ENCODE measurements at places on chromosomes 7 and 10.

- DNase-seq, result no peak
Measured at GRCh38 chr7:25926451-25926850, 225.5 kb upstream of the NFE2L3 start.

DNA sequence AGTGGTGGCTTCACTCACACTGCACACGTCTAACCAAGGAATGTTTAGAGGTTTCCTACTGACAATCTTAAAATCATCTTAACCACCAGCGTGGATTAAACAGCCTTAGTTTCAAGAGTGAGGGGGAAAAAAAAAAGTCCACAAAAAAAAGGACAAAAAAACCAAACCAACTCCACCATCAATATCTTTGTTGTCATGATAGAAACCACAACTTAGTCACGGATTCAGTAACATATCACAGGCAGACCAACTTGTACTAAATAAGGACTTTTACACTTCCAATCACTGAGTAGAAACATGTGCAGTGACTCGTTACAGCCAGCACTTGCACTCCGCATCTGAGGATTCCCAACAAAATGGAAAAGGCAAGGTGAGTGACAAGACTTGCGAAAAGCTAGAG lies 46.5 kb downstream of the FAM171A1 start:
- no peak for DNase-seq

DNA sequence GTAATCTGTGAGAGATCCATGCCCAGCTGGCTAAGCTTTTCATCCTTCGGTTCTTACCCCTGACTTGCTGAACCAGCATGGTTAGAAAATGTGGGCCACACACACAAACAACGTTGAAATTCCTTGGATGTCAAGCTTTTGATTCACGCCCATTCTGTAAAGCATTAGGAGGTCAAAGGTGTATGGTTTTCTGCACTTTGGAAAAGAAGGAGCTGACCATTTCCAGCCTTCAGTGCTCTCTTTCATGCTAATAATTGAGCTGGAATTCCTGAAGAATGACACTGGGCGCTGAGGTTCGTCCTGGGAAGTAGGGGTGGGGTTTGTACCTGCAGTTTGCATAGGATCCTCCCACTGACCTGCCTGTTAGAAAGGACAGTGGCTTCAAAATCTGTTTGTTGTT lies 23.1 kb downstream of the KLF6 start:
- DNase-seq, result no peak

GRCh38 chr7:40015790-40016296 lies 65.8 kb downstream of the CDK13 start:
- DNase-seq, result no peak

- no peak for DNase-seq
Measured at GRCh38 chr10:100186253-100187212, 704 bp upstream of the ERLIN1 start.

DNA sequence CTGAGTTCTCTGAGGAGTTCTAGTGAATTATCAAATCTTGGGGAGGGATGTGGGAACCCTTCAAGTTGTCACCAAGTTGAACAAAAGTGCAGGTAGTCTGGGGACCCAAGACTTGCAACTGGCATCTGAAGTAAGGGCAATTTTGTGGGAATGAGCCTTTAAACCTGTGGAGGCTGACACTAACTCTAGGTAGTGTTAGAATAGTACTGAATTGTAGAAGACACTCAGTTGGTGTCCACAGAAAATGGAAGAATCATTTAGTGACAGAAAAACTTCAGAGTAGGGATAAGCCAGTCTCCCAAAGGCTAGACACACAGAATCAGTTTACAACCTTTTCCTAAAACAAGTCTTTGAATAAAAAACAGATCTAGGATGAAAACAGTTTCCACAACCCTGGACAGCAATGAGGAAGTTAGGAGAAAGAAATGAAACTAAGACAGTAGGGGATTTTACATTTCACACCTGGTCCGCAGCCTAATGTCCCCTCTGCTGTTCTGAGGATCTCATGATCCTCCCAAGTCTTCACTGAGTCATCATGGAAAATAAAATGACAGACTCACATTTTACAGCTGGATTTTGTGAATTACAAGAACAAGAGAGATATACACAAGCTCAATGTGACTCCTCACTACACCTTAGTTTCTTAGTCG lies 23.0 kb upstream of the ING3 start:
- no peak for DNase-seq

DNA sequence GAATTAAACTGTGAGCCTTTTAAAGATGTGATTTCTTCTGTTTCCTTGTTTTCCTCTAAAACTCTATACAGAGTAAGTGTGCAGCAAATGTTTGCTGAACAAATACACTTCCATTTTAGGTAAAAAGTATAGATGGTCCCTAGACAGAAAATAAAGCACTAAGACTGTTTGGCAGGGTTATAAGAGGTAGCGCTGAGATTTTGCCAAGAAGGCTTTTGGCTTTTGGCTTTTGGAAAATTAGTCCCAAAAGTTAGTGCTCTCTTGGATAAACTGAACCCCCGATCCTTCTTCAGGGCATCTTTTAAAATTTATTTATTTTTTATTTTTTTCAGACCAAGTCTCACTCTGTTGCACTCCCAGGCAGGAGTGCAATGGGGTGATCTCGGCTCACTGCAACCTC lies 175.7 kb upstream of the NRP1 start:
- no peak for DNase-seq

DNA sequence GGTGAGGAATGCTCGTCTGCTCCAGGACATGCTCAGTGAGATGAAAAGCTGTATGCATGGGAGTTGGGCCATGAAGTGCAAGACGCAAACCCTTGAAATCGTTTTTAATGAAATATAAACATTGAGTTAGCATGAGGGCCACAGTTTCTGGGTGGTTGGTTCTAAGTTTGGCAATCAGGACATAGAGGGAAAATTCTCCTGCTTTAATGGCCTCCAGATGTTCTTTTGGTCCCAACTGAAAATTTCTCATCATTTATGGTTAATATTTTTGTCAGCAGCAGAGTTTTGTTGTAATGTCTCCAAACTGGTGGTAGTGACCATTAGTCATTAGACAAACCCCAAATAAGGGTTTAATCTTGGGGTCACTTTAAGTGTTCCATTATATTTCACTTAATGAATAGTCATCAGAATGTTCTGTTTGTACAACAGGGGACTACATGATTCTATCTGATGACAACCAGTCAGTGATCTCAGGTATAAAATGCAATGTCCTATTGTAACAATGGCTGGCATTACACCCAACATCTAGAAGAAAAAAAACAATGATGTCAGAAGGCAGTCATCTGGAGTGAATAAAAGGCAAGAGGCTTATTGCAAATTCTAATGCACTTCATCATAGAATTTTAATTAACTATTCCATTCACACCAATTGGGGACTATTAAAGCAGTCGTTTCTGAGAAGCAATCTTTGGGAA lies 197.4 kb downstream of the JCAD start:
- peak; percentile 53 for DNase-seq

GRCh38 chr10:52004342-52004949 lies 305.1 kb upstream of the CSTF2T start:
- DNase-seq, result no peak

DNA sequence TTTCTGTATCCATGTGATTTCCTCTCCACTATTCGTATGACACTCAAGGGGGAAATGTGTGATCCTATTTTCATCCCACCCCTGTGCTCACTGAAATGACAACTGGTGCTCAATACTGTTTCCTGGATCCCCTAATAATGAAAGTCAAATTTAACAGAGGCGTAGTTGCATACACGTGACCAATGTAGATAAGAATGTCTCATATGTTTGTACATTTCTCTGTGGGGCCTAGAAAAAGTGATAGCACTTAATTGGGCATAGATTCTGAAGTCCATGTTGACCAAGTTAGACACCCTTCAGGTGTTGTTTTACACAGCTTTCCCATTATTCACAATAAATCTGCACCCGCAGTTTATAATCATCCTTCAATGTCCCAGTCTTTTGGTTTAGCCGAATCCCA lies 59.1 kb downstream of the JAZF1 start:
- no peak for DNase-seq

DNA sequence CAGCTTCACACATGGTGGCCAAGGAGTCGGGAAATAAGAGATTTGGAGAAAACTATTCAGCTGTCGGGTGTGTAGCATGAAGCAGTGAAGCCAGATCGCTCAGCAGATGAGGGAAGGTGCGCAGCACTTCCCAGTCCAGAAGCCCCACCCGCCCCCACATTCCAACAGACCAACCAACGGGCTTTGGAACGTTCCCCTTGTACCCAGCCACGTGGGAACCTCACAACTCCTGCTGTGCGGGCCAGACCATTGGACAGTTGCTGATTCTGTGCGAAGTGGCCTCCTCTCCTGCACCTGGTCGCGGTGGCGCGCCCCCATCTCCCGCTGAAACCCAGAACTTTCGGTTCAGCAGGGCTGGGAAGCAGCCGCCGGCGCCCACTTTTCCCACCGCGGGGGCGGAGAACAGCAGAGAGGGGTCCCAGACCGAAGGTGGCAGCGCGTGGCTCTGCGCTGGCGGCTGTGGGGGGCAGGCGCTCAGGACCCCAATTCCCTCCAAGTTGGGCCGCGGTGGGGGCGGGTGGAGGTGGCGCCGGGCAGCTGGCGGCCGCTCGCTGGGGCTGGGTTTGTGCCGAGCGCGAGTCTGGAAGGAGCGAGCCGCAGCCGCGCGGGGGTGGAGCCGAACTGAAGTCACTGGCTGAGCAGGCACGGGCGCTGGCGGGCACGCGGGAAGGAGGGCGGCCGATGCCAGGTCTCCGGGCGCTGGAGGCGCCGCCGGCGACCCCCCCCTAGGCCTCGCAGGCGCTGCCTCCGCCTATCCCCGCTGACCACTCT lies 1301.5 kb upstream of the SORCS1 start:
- no peak for DNase-seq

DNA sequence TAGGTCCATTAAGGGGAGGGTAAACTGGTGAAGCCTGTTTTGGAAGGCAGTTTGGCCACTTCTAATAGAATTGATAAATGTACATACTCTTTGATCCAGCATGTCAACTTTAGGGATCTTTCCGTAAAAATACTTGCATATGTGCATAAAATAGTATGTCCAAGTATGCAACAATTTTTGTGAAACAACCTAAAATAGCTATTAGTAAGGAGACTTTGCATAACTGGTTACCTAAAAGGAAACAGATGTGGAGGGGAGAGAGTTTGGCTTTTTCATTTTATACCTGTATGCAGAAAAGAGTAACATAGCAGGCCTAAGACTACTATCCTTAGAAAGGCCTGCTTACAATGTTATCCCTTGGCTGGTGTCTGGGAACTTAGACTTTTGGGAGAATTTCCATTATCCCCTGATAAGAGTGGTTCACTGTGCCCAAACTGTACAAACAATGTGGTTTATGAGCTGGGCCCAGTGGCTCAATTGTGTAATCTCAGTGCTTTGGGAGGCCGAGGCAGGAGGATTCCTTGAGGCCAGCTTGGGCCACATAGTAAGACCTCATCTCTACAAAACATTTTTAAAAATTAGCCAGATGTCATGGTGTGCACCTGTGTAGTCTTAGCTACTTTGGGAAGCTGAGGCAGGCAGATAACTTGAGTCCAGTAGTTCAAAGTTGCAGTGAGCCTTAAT lies 21.3 kb downstream of the PTPN12 start:
- DNase-seq, result no peak

- DNase-seq, result no peak
Measured at GRCh38 chr7:2522780-2523433, 3.3 kb downstream of the LFNG start.

- DNase-seq, result no peak
Measured at GRCh38 chr7:35380739-35381224, 126.9 kb upstream of the TBX20 start.

DNA sequence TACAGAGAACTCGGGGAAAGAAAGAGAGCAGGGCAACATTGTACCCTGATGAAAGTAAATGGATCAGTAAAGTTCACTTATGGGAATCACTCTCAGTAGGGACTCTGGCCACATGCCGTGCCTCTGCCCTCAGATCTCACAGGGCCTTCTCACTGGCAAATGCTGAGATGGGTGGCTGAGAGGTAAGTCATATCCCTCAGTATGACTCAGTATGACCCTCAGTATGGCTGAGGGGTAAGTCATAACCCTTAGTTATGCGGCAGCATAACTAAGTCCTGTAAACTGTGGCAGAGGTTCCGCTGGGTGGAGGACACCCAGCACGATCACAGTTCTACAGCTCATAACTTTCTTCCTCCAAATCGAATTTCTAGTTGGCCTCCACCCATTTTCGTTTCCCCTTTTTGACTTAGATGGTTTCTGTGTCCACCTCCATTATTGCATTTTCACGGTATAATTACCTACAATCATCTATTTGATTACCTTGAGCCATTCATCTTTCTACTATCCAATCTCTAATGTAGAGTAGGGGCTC lies 26.5 kb upstream of the WNT16 start:
- DNase-seq, result no peak

DNA sequence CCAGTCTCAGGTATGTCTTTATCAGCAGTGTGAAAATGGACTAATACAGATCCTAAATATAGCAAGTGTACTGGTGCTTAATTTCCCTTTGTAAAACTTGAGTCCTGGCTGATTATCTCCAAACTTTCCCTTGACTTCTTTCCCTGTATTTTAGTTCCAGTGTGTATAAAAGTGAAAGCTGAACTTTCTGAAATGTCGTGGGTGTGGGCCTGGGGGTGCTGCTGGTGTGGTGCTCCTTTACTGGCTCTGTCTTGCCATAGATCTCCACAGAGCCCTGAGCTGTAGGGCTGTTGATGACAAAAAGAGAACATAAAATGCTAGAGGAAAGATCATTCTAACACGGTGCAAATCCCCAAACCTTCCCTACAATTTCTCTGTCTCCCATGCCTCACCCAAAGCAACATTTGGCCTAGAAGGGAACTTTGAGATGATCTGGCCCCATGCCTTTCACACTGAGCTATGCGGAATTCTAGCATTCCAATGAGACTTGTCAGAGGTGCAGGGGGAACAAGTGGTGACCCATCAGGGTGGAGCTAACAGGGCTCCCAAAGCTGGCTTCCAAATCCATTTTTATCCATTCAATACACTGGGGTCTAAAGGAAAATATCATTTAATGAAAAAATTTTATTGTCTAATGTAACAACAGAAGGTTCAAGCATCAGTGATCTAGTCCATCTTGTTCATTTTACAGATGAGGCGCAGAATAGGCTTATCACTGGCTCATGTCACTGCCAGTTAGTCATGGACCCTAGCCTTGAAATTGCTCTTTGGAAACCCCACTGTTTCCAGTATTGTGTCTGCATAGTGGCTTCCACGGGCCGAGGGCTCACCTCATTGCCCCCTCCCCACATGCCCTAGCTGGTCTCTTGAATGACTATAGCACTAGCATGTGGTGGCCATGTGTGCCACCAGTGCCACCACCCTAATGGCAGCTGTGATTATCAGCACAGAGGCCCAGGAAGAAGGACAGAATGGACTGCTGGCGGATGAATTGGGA lies 1000.9 kb downstream of the LRMDA start:
- peak; percentile 56 for DNase-seq

- DNase-seq, result no peak
Measured at GRCh38 chr7:140235114-140235513, 58.3 kb upstream of the KDM7A start.

GRCh38 chr7:43583424-43584194 lies 701 bp downstream of the STK17A start:
- no peak for DNase-seq

DNA sequence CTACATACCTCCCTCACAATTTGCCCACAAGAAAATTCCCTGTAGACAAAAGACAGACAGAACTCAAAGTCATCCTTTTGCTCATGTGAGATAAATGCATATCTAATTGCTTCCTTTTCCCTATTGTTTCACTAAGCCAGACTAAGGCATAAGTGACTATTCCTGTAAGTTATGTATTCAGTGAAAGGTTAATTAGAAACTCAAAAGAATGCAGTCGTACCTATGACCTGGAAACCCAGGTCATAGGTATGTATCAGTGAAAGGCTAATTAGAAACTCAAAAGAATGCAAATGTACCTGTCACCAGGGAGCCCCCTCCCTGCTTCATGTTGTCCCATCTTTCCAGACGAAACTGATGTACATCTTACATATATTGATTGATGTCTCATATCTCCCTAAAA lies 10.3 kb upstream of the GARS1 start:
- DNase-seq, result no peak

GRCh38 chr7:151819866-151820265 lies 57.0 kb downstream of the PRKAG2 start:
- no peak for DNase-seq
